ENCODE measurements at places on chromosomes 11 and 22.

- no peak for DNase-seq
These were observed 36.6 kb downstream of the SMIM38 start for GRCh38 chr11:69192301-69192721.

DNA sequence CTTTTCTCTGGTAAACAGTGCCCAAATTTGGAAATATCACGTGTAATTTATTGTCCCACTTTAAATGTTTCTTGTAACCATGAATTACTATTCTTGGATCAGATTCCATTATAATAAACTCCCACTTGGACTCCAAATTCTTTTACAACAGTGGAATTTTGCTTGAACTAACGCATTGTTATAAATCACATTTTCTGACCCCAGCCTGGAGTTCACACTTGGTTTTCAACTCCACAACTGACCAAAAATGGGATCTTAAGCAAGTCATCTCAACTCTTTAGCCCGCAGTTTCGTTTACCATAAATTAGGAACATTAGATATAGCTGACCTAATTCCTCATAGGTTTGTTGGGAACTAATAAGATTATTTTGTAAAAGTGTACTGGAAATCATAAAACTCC, 336.8 kb upstream of the NCAM1 start:
- DNase-seq = no peak

- no peak for DNase-seq
These were observed 454.4 kb downstream of the NTM start for GRCh38 chr11:131824771-131825170.

DNA sequence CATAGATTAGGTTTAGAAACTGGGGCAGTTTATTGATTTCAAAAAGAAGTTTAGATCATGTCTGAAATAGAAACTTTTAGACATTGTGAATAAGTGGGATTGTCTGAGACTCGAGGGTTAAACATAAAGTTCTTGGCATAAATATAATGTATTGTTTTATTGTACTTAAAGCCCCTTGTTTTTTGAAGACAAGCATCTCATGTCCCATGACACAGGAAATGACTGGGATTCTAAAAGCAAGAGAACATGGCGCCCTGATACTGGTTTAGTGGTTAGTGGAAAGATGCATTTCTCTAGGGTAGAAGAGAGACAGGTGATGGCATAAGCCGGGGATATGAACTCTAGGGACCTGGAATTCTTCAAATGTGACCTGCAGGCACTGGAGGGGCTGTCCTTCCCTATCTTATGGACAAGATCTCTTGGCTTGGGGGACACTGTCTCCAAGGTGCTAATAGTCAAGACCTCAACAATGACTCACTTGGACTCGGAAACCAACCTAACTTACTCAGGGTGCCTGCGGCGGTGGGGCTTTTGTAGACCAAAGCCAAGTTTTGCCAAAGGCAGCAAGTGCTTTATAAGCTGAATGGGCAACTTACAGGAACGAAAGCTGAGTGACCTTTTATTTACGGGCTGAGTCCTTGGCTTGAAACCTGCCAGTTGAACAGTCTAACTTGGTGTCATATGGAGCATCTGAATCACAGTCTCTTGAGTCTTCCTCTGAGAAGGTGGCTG, 48.2 kb downstream of the UBASH3B start:
- no peak for DNase-seq

DNA sequence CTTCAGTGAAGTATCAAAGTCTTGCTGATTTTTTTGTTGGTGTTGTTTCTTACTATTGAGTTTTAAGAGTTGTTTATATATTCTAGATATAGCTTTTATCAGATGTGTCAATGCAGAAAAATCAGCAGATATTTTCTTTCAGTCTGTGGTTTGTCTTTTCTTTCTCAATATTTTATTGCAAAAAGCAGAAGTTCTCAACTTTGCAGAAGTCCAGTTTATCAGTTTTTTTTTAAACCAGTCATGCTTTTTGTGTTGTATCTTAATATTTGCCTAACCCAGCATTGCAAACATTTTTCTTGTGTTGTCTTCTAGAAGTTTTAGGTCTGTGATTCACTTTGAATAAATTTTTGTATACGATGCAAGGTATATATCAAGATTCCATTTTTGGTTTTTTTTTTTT, 7.0 kb downstream of the ASRGL1 start:
- DNase-seq = no peak
